Cardiac septum (tissue), 1 donor: ENCODE measurements at places on chromosomes 7 and 10.

DNA sequence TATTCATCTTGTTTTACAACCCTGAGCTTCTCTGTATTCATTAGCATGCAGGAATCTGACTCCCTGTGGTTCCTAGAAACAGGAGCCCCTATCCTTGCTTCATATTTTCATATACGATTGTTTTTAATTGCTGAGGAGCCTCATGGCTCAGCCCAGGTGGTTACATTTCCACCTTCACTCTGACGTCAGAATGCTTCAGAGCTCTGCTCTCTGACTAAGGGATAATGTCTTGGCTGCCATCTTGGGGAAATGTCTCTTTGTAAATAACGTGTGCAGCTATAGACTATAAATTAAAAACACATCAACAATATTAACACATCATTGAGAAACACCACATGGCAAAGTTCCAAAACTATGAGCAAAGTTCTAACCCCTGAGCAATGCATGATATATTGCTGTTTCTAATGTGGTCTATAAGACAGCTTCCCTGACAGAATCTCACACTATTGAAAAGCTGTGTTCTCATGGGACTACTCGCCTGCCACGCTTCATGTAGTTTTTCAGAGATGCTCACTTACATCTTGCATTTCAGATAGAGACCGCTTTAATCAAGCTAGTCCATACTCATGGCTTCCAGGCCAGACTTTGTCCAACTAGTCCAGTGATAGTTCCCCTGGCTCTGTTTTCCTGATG, 227.0 kb downstream of the SORCS3 start:
- DNase-seq = no peak

GRCh38 chr7:108660465-108660864, 90.8 kb downstream of the DNAJB9 start:
- DNase-seq = no peak

- no peak for DNase-seq
These were observed 730.9 kb downstream of the GRID1 start for GRCh38 chr10:85635650-85636049.

GRCh38 chr7:19333706-19334105, 188.5 kb upstream of the FERD3L start:
- no peak for DNase-seq

- peak; percentile 77 for DNase-seq
These were observed 128.1 kb upstream of the FAM20C start for GRCh38 chr7:64098-64915.

DNA sequence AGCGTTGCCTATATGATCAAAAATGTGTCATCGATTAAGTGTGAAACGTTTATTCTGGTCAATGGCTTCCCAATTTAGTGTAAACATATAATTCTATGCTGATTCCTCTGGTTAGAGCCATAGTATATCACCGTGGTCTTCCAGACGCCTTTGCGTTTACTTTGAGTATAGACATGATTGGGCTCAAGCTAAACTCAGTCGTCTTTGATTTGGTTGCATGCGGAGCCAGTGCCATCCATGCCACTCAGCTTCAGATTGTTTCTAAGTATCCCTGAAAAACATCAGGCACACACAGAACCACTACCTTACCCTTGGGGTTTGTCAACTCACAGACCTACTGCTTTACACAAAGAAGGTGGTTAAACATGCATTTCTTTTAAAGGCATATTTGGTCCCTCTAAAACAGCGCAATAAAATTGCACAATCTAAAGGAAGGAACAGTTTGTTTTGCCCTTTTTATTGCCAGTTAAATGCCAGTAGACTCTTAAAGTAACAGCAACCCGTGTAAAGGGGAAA, 273.6 kb upstream of the KLF6 start:
- DNase-seq = no peak

DNA sequence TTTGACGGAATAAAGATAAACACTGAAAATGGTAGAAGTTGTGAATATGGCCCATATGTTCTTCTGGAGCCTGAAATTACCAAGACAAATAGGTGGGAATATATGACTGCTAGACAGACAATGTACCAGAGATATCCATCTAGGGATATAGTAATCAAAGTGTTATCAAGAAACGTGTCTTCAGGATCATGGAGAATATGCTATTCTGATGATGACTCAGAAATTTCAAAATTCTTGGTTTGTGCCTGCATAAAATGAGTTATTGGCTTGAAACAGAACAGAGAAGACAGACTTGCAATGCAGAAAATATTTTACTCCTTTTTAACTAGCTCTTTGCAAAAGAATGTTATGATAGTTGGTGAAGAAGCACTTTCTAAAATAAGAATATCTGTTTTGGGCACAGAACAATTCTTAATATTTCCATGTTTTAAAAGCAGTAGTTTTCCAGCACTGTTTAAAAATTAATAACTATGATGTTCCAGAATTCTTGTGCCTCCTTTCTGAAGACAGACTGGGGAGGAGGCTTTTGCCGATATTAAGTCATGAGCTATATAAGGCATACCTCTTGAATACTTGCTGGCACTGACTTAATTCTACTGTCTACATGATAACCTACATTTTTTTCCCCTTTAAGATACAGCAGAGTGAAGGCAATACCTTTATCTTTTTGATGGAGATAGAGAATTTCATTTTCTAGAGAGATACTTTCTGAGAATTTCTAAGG, 34.4 kb upstream of the CABCOCO1 start:
- no peak for DNase-seq

DNA sequence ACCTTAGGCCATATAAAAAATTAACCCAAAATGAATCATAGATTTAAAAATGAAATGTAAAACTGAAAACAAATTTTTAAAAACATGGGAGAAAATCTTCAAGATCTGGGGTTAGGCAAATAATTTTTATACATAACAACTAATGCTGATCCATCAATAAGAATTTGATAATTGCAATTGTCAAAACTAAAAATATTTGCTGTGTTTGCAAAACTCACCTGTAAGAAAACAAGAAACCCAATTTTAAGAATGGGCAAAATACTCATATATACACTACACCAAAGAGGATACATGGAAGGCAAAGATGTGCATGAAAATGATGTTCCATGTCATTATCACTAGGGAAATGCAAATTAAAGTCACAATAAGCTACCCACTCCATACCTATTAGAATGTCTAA, 194.8 kb upstream of the NRP1 start:
- no peak for DNase-seq

GRCh38 chr7:134602881-134603451, 43.7 kb upstream of the BPGM start:
- DNase-seq = no peak

- DNase-seq = no peak
These were observed 259.9 kb downstream of the FGFR2 start for GRCh38 chr10:121338206-121338980.
